HT1080 (cell line): ENCODE measurements at places on chromosomes 3 and 15. TPM values are rescaled to one million over a fixed set of nuclear protein-coding genes. Genes with fewer than 3 reads are reported as not detected.

CTDSPL2 gene
- total RNA-seq: 60.1 and 69.7 TPM in 2 replicates

COL6A5 gene
- total RNA-seq: 0.17 and 0.26 TPM in 2 replicates

KBTBD8 gene
- total RNA-seq: 3.6 and 4.2 TPM in 2 replicates

SLC51B gene
- total RNA-seq: not detected in 2 replicates

PGBD4 gene
- 2.9 and 3.0 TPM in 2 replicates for total RNA-seq

CSTA gene
- 0.34 and 1.7 TPM in 2 replicates for total RNA-seq

CHL1 gene
- total RNA-seq: not detected in 2 replicates

CAMK2N2 gene
- total RNA-seq: 3.6 and 10.5 TPM in 2 replicates

DUOXA1 gene
- 0.06 and 0.30 TPM in 2 replicates for total RNA-seq

THRB gene
- total RNA-seq: 0.69 and 1.3 TPM in 2 replicates

OR5K2 gene
- total RNA-seq: not detected in 2 replicates

CD200R1 gene
- not detected in 2 replicates for total RNA-seq

ANKUB1 gene
- total RNA-seq: not detected in 2 replicates

GOLGA6B gene
- 0.18 TPM in 1 of 2 replicates, not detected in the other for total RNA-seq

GRCh38 chr15:98322581-98322980 lies 325.8 kb upstream of the IGF1R start:
- no peak for DNase-seq

DNA sequence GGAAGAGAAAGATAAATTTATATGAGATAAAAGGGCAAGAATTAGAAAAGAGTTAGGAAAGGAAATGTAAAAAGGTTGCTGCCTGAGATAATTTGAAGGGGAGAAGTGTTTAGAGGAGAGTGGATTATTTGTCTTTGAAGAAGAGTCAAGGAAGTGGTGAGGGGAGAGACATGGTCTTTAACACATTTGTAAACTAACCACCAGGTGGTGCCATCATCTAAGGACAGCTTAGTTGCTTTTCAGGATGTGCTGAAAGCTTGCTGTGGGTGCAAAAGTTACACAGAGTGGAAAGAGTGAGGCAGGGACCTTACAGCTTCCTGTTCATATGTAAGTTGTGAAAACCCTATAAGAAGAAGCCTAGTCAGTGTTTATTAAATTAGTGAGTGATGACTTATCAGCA lies 114.1 kb upstream of the DNAJC19 start:
- peak; percentile 58 for DNase-seq

DNA sequence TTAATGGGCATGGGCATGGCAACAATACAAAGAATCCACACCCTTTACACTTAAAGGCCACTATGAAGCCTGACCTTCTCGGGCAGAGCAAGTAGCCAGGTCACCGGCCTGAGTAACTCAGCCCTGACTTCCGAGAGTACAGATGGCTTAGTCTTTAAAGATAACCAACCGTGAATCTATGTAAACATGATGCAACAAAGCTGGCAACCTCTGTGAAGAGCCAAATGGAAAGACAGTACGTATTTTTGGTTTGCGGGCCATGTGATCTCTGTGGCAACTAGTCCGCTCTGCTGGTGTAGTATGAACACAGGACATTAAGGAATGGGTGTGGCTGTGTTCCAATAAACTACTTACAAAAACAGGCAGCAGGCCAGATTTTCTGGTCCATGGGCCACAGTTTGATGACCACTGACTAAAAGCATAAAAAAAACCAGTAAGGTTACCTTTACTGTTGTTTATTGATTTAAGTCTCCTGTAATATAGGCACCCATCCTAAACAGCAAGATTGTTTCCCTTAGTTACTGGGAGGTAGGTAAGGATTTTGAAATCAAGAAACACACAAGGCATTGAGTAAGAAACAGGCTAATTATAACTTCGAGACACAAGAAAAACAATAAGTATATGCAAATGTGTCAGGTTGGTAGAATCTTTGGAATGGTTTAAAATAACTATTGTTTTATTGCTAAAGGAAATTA lies 14.5 kb downstream of the RIOX2 start:
- DNase-seq: no peak

GRCh38 chr3:82078246-82078645 lies 316.8 kb upstream of the GBE1 start:
- no peak for DNase-seq

- peak; percentile 29 for DNase-seq
Measured at GRCh38 chr3:172980849-172981248, 160.2 kb downstream of the SPATA16 start.

- no peak for DNase-seq
Measured at GRCh38 chr15:42679285-42680141, 57.4 kb downstream of the CDAN1 start.

GRCh38 chr15:89377024-89377841 lies 42.6 kb upstream of the POLG start:
- no peak for DNase-seq

- DNase-seq: peak; percentile 88
Measured at GRCh38 chr15:51227940-51228732, 110.3 kb downstream of the CYP19A1 start.

DNA sequence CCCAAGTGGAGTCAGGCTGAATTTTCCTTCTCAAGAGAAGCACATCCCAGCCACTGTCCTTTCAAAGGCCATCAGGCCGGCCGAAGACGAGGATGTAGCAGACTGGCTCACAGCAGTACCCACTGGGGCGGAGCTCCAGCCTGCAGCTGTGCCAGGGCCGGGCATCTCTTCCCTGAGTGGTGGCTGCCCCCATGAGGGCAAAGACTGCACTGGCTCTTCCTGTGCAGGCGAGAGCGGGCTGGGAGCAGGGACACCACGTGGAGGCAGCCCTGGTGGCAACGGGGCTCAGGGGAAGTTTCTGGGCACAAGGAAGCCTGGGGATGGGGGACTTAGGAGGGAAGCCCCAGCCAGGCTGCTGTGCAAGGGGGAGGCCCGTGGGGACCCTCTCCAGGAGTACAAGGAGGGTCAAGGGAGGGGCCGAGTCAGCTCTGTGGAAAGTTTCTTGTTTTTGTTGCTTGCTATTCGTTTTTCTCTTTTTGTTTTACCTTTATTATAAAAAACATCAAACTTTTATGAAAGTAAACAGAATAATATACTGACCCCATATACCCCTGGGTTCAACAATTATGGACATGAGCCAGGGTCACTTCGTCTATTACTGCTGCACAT lies 66.1 kb downstream of the RPN1 start:
- peak; percentile 86 for DNase-seq

- peak; percentile 80 for DNase-seq
Measured at GRCh38 chr3:195385526-195385925, 57.3 kb downstream of the ACAP2 start.

GRCh38 chr3:139307601-139308555 lies 35.9 kb upstream of the MRPS22 start:
- DNase-seq: no peak

DNA sequence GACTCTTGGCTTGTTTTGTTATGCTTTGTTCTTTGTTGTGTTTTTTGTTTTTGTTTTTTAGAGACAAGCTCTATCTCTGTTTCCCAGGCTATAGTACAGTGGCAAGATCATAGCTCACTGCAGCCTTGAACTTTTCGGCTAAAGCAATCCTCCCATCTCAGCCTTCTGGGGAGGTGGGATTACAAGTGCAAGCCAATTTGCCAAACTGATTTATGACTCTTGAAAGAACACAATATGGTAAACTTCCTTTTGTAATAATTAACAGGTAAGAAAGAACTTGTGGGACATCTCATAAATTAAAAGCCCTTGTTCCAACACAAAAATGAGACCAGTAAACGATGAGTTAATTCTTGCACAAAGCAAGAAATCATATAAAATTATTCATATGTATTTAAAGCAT lies 476.3 kb downstream of the MAGI1 start:
- no peak for DNase-seq

GRCh38 chr15:29692527-29692926 lies 129.7 kb downstream of the TJP1 start:
- no peak for DNase-seq

DNA sequence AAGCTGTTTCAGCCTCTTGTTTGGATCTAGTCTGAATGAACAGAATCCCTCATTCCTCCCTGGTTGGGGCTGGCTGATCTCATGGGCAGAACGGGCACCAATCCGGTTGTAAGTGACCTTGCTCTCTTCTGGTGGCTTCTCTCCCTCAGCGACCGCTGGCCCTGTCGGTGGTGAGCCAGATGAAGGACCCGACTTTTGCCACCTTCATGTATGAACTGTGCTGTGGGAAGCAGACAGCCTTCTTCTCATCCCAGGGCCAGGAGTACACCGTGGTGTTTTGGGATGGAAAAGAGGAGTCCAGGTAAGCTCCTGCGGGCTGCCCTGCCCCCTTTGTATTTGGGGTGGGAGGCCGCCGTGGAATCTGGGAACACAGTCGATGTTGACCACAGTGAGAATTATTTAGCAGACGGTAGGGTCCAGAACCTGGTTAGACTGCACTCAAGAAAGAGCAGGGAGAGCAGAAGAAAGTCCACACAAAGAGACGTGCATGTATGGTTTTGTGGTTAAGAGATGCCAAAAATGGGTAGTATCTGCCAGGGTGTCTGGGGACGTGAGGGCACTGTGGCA lies 138.8 kb downstream of the LRRK1 start:
- no peak for DNase-seq

- DNase-seq: peak; percentile 40
Measured at GRCh38 chr3:42070524-42070923, 20.6 kb upstream of the TRAK1 start.

- DNase-seq: no peak
Measured at GRCh38 chr3:14562121-14562890, 22.2 kb upstream of the GRIP2 start.

GRCh38 chr15:66872405-66872804 lies 170.4 kb downstream of the SMAD6 start:
- DNase-seq: no peak

DNA sequence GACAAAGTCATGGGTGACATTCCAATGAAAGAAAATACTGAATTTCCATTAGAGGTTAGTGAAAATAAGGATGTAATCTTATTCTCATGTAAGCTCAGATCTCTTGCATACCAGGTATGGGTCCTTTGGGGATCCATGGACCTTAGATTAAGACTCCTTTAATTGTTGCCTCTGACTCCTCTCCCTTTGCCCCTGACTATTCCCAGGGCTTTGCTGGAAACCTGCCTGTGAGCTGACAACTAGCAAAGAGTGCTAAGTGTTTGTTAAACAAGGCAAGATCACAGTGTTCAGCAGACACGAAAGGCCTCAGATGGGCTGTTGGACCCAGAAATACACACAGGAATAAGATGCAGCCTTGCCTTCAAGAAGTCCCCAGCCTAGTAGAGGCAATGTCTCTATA lies 32.1 kb downstream of the ACKR2 start:
- no peak for DNase-seq

DNA sequence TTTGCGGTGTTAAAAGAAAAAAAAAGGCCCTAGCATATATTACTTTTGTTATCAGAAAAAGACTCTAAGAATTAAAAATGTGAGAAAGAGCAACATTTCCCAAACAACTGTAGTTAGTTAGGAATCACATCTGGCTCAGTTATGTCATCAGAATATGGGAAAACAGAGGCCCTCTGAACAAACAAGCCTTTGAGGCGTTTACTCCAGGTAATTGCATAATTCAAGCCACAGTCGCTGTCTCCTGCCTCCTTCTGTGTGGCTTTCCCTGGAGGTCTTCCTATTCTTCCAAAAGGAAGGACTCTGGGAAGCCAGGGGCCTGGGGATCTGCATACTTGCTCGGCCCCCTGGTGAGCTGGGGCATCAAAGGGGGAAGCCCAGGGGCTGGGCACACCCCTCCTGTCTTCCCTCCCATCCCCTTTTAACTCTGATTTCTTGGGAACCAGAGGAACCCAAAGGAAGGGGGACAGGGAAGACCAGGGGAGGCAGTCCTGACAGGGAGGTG lies 3.7 kb upstream of the FAM107A start:
- DNase-seq: no peak

DNA sequence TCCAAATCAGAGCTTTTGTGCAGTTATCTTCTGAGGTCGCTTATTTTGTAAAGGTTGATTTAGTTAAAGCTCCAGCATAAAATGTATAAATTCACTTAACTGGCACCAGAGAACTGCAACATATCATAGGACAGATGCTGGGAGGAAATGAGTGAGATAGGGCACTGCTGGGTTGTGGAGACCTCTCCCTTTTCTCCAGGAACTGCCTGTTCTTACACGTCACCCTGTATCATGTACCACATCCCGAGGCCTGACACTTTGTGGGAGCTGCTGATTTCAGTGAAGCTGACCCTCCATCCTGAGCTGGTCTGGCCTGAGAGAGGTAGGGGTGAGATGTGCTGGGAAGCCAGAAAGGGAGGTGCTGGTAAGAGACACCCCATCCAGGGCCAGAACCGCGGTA lies 213.8 kb upstream of the FEZF2 start:
- peak; percentile 94 for DNase-seq

- DNase-seq: peak; percentile 53
Measured at GRCh38 chr3:111998636-111999483, at the start of gene TAGLN3. TSS of gene TAGLN3 (plus strand) at chr3:111998922. CDS start at chr3:111999423, 501 bp downstream.

DNA sequence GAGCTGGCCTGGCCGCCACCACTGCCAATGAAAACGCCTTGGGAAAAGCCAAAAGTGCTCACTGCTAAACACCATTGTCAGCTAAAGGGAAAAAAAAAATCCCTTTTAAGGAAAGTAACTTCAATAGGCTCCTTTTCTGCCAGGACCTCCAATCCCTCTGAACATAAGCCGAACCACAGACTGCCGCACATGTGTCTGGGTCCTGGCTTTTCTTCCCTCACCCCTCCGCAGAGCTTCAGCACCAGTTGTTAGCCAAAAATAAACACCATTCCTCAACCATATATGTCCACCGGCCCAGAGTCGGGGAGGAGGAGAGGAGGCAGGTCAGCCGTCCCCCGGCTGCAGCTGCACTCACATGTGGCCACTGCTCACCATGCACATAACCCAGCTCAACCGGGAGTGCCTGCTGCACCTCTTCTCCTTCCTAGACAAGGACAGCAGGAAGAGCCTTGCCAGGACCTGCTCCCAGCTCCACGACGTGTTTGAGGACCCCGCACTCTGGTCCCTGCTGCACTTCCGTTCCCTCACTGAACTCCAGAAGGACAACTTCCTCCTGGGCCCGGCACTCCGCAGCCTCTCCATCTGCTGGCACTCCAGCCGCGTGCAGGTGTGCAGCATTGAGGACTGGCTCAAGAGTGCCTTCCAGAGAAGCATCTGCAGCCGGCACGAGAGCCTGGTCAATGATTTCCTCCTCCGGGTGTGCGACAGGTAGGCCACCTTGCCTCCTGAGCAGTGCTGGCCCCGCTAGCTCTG lies at the start of gene FBXL22:
Gene FBXL22, plus strand, starts transcription at position 350 of the 753 bp plus-strand sequence. Its CDS starts 6 bp downstream, at position 356.
- DNase-seq: no peak

DNA sequence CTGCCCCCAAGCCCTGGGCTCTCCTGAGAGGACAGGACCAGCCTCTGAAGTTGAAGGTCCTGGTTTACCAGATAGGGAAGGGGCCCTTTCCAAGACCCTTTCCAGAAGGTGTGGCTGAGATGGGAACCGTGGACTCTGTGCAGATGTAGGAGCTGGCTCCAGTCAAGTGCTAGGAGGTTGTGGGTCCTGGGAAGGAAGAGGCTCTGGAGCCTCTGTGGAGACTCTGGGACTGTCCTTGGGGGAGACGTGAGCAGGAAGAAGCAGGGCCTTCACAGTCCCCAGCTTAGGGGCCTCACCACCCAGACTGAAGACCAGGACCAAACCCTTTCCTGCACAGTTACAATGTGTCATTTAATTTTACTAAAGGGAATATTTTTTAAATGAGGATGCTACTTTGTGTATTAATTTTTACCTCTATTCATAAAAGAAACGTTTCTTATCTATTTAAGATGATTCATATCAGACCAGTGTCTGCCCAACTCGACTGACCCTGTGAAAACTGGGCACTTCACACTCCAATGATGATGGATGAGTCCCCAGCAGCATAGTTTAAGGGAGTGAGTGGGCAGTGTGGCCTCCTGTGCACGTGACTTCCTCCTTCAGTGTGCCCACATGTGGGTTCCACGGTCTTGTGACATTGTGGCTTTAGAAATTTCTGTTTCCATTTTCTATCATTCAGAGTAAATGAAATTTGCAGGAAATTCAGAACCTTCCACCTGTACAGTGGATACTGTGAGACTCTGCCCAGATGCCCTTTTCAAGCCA lies 10.9 kb downstream of the CCR5AS start:
- DNase-seq: no peak
